ENCODE measurements at places on chromosomes 1 and 21.

GRCh38 chr1:87017998-87018672 is 103.7 kb downstream of the HS2ST1 start:
- no peak for DNase-seq

- DNase-seq: no peak
These were observed 47.8 kb upstream of the ECE1 start for GRCh38 chr1:21337928-21338572.

DNA sequence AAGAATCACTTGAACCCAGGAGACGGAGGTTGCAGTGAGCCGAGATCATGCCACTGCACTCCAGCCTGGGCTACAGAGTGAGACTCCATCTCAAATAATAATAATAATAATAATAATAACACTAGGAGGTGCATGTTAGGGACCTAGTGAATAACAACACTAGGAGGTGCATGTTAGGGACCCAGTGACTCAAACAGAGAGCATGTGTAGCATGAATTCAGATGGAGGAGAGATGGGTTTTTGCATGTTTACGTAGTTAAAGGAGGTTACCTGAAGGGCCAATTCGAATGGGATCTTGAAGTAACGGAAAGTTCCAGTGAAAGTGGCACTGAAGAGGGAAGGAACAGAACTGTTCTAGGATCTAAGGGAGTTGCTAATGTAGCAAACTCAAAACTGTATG is 7.1 kb upstream of the KCNK1 start:
- DNase-seq: no peak

- no peak for DNase-seq
These were observed 88.9 kb downstream of the CCDC185 start for GRCh38 chr1:223482132-223482531.

- DNase-seq: no peak
These were observed 43.5 kb downstream of the PAFAH2 start for GRCh38 chr1:25954282-25954938.

- DNase-seq: no peak
These were observed 158.3 kb downstream of the FGGY start for GRCh38 chr1:59455206-59455605.

- no peak for DNase-seq
These were observed 24.6 kb downstream of the CLSPN start for GRCh38 chr1:35745124-35745730.

GRCh38 chr1:203239081-203239480 is 9.6 kb upstream of the CHIT1 start:
- no peak for DNase-seq

- no peak for DNase-seq
These were observed 114.2 kb downstream of the BCAR3 start for GRCh38 chr1:93567255-93567918.

GRCh38 chr1:6317098-6317760 is 56.3 kb upstream of the GPR153 start:
- no peak for DNase-seq

GRCh38 chr1:168223681-168224540 is 1.9 kb upstream of the SFT2D2 start:
- DNase-seq: no peak

GRCh38 chr1:89794406-89794805 is 26.4 kb upstream of the LRRC8D start:
- DNase-seq: no peak

GRCh38 chr1:244297087-244297486 is 154.6 kb downstream of the ADSS2 start:
- no peak for DNase-seq

GRCh38 chr1:230794431-230794830 is 47.2 kb downstream of the CAPN9 start:
- DNase-seq: no peak

DNA sequence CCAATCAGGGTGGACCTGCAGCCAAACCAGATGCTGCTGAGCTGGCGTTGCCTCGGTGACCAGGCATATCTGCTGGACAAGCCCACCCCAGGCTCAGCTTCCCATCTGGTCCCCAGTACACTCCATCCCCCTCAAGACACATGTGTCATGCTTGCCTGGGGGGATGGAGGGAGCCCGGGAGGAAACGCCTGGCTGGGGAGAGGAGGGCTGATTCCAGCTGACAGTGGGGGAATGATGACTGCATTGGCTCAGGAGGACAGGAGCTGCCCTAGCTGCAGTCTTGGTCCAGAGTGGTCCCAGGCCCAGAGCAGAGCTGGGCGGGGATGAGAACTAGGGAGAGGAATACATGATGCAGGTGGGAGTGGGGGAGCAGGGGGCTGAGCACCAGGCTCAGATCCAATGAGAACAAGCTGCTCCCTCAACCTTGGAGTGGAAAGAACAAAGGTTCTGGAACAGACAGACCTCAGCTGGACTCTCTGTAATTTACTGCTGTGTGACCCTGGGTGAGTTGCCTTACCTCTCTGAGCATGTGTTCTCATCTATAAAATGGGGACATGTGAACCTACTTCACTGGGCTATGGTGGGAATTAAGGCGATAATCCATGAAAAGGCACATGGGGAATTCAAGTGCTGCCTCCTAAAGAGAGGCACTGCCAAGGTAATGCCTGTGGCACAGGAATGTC is 23.1 kb upstream of the ECE1 start:
- no peak for DNase-seq

GRCh38 chr1:161781995-161782394 is 15.9 kb downstream of the ATF6 start:
- no peak for DNase-seq

DNA sequence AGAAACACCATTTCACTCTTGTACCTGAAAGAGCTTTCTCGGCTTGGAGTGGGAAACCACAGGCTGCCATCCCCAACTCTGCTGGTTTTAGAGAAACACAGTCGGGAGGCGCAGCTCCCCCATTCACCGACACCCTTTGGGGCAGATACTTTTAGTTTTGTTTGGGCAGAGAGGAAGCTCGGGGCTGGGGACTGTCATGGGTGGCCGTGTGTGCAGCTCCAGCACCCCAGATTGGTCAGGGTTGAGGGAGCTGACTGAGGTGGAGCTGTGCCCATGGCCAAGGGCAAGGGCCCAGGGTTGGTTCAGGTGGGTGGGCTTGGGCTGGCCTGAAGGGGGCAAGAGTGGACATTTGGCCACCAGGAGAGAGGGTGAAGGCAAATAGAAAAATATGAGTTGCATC is 163.1 kb downstream of the DYRK1A start:
- DNase-seq: no peak

All from stimulated activated CD8-positive, alpha-beta memory T cell treated with anti-CD3 and anti-CD28 coated beads, Interleukin-4, amount 100 ng/mL, for 4 hours (primary cell).